Esophagus muscularis mucosa (tissue), 4 donors: ENCODE measurements at places on chromosomes 2 and 18. TPM values are rescaled to one million over a fixed set of nuclear protein-coding genes. Genes with fewer than 3 reads are reported as not detected.

- no peak for DNase-seq
- no peaks in the 10 kb centered on the region for H3K36me3 ChIP-seq
- H3K27ac ChIP-seq, result peak within 1 kb of the TSS; percentile 33
- no peaks in the 10 kb centered on the region for H3K4me1 ChIP-seq
These were observed at the start of gene CDK15 for GRCh38 chr2:201806442-201807170. TSS of gene CDK15 (plus strand) at chr2:201806537. CDS start at chr2:201806665, 128 bp downstream.

- DNase-seq, result no peak
- H3K4me1 ChIP-seq, result peaks cover 9% of the 10 kb centered on the region
- no peaks in the 10 kb centered on the region for H3K27me3 ChIP-seq
- H3K27ac ChIP-seq, result no peak overlapping the region
- H3K4me3 ChIP-seq, result no peak overlapping the region
These were observed 715.1 kb upstream of the SLC8A1 start for GRCh38 chr2:41167014-41167413.

- no peak overlapping the region for H3K4me3 ChIP-seq
- H3K27me3 ChIP-seq, result no peaks in the 10 kb centered on the region
These were observed 54.5 kb downstream of the HS1BP3 start for GRCh38 chr2:20596193-20596972.

DNA sequence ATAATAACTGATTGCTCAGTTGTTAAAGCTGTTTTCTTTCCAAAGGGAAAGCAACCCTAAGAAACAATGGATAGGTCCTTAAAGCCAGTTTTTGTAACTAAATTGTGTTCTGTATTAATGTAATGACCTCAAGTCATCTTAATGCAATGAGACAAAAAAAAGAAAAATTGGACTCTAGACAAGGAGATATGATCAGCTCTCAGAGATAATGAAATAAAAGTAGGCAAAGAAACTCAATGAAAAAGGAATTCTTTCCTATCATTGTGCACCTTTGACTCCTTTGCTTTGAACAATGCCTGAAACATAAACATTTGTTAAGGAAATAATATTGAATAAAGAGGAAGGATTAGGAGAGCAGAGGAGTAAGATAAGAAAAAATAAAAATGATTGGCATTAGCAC lies 86.1 kb downstream of the RIT2 start:
- no peaks in the 10 kb centered on the region for H3K4me1 ChIP-seq
- no peak overlapping the region for H3K4me3 ChIP-seq
- H3K27me3 ChIP-seq, result no peaks in the 10 kb centered on the region
- DNase-seq, result no peak

Gene AQP4
- total RNA-seq, result 0.33 TPM

Gene GALNT3
- 0.99 TPM for total RNA-seq

DNA sequence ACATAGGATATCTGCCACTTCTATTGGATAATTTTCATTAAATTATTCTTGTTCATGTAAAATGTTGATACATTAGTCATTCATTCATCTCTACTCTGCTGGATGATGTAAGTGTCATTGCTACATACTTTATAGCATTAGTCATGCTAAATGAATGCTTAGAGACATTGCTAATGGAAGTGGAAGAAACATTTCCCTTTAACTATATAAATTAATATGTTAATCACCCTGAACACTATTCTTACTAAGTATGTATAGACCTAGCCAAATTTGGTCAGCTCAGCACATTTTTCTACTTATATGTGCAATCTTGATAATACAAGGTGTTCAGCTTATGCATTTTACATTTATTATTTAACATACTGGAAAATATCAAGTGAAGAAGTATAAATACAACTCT lies 160.2 kb downstream of the DPP4 start:
- no peaks in the 10 kb centered on the region for H3K27me3 ChIP-seq
- no peaks in the 10 kb centered on the region for H3K4me1 ChIP-seq
- no peak for DNase-seq
- H3K27ac ChIP-seq, result no peak overlapping the region
- H3K4me3 ChIP-seq, result no peak overlapping the region

DNA sequence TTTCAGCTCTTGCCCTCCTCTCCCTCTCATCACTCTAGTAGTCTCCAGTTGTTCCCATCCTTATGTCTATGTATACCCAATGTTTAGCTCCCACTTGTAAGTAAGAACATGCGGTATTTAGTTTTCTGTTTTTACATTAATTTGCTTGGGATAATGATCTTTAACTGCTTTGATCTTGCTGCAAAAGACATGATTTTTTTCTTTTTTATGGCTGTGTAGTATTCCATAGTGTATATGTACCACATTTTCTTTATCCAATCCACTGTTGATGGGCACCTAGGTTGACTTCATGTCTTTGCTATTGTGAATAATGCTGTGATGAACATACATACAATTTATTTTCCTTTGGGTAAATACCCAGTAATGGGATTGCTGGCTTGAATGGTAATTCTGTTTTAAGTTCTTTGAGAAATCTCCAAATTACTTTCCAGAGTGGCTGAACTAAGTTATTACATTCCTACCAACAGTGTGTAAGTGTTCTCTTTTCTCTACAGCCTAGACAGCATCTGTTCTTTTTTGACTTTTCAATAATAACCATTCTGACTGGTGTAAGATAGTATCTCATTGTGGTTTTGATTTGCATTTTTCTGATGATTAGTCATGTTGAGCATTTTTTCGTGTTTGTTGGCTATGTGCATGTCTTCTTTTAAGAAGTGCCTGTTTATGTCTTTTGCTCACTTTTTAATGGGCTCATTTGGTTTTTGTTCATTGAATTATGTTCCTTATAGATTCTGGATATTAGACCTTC lies 179.6 kb upstream of the SLC39A10 start:
- no peak overlapping the region for H3K27ac ChIP-seq
- no peak for DNase-seq
- no peaks in the 10 kb centered on the region for H3K4me1 ChIP-seq

Gene IL36A
- not detected for total RNA-seq

- H3K27me3 ChIP-seq, result no peaks in the 10 kb centered on the region
- no peak overlapping the region for H3K27ac ChIP-seq
- no peaks in the 10 kb centered on the region for H3K36me3 ChIP-seq
- no peak for DNase-seq
These were observed 12.4 kb upstream of the EML4 start for GRCh38 chr2:42156721-42157120.

- H3K4me1 ChIP-seq, result peaks cover 8% of the 10 kb centered on the region
- no peak for DNase-seq
- no peak overlapping the region for H3K4me3 ChIP-seq
- H3K27me3 ChIP-seq, result no peaks in the 10 kb centered on the region
- H3K36me3 ChIP-seq, result no peaks in the 10 kb centered on the region
These were observed 219.3 kb downstream of the TTC32 start for GRCh38 chr2:19682493-19682892.

- H3K36me3 ChIP-seq, result no peaks in the 10 kb centered on the region
- no peaks in the 10 kb centered on the region for H3K4me1 ChIP-seq
- H3K4me3 ChIP-seq, result no peak overlapping the region
- no peaks in the 10 kb centered on the region for H3K27me3 ChIP-seq
These were observed 222.4 kb upstream of the NCKAP5 start for GRCh38 chr2:133790711-133791110.

GRCh38 chr2:130391058-130391871 lies 35.4 kb downstream of the PTPN18 start:
- H3K27me3 ChIP-seq, result no peaks in the 10 kb centered on the region
- H3K36me3 ChIP-seq, result no peaks in the 10 kb centered on the region
- DNase-seq, result peak; percentile 93
- H3K4me1 ChIP-seq, result peaks cover 40% of the 10 kb centered on the region
- peak overlapping the region; percentile 75 for H3K4me3 ChIP-seq

- no peaks in the 10 kb centered on the region for H3K4me1 ChIP-seq
- H3K27me3 ChIP-seq, result no peaks in the 10 kb centered on the region
- no peak overlapping the region for H3K27ac ChIP-seq
These were observed 70.7 kb downstream of the EML4 start for GRCh38 chr2:42239811-42240210.

DNA sequence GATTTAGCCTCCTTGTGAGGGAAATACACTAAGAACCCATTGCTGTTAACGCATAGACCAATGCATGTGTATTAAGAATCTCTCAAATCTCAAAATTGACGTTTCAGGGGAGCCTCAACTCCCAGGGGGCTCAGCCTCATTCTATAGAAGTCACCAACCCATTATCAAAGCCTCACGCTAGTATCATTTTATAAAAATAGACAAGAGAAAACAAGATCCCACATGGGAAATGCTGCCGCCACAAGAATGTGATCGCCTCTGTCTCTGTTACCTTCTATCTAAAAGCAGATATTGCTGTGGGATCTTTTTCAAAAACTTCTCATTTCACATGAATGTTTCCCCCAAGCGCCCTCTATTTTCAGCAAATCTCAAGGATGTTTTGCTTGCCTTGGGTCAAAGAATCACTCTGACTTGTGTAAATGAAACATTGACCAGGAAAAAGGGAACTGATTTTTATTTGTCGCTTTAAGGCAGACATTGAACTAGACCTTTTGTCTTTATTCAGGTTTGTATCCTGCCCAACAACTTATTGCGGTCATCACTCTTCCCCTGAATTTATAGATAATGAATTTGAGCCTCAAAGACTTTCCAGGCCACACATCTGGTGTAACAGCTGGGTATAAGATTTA lies 679.0 kb upstream of the ID2 start:
- H3K27me3 ChIP-seq, result no peaks in the 10 kb centered on the region
- H3K27ac ChIP-seq, result no peak overlapping the region
- no peak overlapping the region for H3K4me3 ChIP-seq
- no peaks in the 10 kb centered on the region for H3K36me3 ChIP-seq

- no peak for DNase-seq
- no peaks in the 10 kb centered on the region for H3K27me3 ChIP-seq
- H3K36me3 ChIP-seq, result peaks cover 4% of the 10 kb centered on the region
- no peak overlapping the region for H3K27ac ChIP-seq
- H3K4me1 ChIP-seq, result peaks cover 21% of the 10 kb centered on the region
These were observed 79.8 kb downstream of the DTNA start for GRCh38 chr18:34789768-34790344.

Gene C2orf66
- total RNA-seq, result not detected

Gene GAREM1
- total RNA-seq, result 10.9 TPM
